ENCODE measurements at places on chromosomes 6 and 20.
A peak's percentile ranks its signal among the peaks of the same experiment; 100 is the strongest.

DNA sequence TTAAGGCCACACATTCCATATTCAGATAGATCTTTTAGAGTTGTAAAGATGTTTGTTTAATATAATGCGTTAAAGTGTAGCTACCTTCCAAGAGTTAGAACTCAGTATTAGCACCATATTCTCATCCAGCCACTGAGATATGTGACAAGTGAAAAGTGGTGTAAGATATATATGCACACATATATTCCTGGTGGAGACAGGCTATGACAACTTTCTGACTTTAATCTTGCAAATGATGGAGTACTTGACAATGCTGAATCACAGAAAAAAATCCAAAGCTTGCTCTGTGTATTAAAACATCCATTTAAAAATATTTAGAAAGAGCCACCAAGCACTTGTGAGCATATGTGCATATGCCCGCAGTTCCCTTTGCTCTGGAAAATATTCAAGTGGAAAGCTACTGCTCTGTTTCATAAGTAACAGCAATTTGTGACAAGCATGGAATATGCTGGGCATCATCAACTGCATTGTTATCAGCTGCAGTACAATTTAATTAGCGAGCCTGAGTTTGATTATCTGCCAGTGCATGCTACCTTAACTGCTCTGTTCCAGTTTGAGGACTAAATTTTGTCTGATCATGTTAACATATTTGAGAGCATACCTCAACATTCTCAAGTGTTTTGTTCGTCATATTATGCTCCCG, 64.8 kb downstream of the VIP start:
- no peak for DNase-seq

DNA sequence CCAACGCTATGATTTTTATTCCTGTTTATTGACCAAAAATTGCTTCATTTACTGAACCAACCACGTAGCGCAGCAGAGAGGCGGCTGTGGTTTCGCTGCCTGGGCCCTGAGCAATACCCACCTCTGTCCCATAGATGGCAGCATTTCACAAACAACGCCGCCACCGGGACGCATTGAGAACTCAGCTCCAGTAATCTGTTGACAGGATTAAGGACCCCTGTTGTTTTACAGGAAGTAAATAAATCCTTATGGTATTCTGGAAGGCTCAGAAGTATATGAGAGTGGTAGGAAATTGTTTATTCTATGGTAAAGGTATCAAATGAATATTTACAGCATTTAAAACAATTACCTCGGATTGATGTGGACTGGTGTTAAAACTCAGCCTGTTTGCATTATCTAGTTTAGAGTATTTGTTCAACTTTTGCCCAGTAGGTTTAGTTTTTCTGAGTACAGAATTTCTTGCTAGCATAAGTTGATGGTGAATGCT, 547.9 kb upstream of the SLC35B3 start:
- peak; percentile 19 for DNase-seq

DNA sequence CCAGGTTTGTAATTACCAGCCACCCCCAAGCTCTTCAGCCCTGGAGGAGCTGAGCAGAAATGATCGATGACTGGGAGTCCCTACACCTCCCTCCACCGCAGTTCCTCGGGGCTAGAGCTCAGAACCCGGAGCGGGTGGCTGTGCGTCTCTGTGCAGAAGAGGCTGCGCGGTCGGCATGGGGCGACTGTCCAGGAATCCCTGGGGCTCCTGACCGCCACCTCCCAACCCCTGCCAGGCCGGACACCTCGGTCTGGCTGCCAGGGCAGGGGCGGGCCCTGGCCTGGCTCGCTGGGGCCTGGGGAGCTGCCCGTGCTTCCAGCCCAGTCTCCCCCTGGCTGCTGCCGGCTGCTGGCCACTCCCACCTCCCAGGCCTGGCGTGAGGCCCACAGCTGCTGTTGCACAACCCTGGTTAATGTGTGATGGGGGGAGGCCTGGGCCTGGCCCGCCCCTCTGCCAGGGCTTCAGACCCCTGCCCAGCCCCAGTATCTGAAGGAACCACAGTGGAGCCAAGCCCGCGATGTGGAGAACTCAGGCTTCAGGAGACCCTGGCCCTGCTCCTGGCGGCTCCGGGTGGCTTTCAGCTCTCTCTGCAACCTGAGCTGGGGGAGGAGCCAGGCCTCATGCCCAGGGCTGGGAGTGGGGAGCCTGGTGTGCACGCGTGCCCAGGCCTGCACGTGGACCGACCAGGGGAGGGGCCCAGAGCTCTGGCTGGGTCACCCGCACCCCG, 1.2 kb downstream of the SLC2A4RG start:
- no peak for DNase-seq

DNA sequence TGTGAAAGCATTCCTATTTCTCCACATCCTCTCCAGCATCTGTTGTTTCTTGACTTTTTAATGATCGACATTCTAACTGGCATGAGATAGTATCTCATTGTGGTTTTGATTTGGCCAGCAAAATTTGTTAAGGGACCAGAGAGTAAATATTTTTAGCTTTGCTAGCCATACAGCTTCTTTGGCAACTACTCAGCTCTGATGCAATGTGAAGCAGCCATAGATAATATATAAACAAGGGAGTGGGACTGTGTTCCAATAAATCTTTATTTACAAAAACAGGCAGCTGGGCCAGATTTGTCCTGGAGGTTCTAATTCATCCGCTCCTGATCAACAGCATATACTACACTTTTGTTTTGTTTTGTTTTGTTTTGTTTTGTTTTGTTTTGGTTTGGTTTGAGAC, 202.9 kb downstream of the ZNF217 start:
- DNase-seq, result no peak

DNA sequence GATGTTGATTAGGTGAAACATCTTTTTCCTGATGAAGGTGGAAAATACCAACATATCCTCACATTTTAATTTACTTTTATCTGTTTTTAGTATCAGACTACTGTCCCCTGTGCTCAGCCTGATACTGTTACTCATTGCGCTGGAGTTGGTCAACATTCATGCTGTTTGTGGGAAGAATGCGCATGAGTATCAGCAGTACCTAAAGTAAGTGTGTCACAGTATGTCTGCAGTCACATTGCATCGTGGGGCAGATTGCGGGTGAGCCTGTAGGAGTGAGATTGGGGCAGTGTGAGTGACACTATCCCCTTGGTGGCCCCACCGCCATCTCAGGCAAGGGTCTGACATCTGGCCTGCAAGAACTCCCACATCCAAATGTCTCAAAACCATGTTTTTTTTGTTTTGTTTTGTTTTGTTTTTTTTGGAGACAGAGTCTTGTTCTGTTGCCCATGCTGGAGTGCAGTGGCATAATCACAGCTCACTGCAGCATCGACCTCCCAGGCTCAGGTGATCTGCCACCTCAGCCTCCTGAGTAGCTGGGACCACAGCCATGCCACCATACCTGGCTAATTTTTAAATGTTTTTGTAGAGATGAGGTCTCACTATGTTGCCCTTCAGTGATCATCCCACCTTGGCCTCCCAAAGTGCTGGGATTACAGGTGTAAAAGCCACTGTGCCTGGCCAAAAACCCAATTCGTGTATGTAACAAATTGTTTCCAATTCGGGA, 27.8 kb downstream of the ERMARD start:
- DNase-seq, result no peak

GRCh38 chr6:15946701-15947385, 182.0 kb upstream of the MYLIP start:
- no peak for DNase-seq

- no peak for DNase-seq
Observed at GRCh38 chr6:32393665-32394420, 13.1 kb downstream of the BTNL2 start.

GRCh38 chr20:34249291-34249690, 8.1 kb downstream of the ASIP start:
- DNase-seq, result no peak

DNA sequence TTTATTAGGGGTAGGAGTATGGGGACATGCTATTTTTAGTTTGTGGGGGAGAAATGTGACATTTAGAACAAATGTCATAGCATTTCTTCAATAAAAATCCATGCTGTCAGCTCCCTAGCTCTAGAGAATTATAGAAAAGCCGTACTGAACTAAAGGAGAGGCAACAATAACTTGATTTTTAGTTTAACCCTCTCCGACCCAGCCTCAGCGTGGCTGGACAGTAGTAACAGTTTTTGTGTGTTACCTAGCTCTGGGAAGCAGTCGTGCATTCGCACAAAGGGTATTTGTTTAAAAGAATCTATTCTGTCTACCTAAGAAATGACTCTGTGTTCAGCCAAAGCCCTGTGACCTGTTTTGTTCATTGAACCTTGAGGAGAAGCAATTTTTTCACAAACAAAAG, 442.4 kb upstream of the SOX4 start:
- no peak for DNase-seq

Data from GM12892 (cell line).